Stimulated activated CD4-positive, alpha-beta T cell treated with anti-CD3 and anti-CD28 coated beads, Interleukin-2, amount 100 ng/mL, for 48 hours (primary cell): ENCODE measurements at places on chromosomes 6 and 20.

- no peak for DNase-seq
These were observed 49.7 kb downstream of the GOPC start for GRCh38 chr6:117552618-117553017.

- no peak for DNase-seq
These were observed 1420.0 kb upstream of the EYS start for GRCh38 chr6:67127041-67127440.

DNA sequence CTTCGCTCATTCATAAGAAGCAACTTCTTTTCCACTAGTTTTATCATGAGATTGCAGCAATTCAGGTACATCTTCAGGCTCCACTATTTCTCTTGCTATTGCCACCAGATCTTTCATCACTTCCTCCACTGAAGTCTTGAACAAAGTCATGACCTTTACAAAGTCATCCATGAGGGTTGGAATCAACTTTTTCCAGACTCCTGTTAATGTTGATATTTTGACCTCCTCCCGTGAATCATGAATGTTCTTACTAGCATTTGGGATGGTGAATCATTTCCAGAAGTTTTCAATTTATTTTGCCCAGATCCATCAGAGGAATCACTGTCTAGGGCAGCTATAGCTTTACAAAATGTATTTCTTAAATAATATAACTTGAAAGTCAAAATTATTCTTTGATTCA lies 1.5 kb downstream of the CENPQ start:
- no peak for DNase-seq

DNA sequence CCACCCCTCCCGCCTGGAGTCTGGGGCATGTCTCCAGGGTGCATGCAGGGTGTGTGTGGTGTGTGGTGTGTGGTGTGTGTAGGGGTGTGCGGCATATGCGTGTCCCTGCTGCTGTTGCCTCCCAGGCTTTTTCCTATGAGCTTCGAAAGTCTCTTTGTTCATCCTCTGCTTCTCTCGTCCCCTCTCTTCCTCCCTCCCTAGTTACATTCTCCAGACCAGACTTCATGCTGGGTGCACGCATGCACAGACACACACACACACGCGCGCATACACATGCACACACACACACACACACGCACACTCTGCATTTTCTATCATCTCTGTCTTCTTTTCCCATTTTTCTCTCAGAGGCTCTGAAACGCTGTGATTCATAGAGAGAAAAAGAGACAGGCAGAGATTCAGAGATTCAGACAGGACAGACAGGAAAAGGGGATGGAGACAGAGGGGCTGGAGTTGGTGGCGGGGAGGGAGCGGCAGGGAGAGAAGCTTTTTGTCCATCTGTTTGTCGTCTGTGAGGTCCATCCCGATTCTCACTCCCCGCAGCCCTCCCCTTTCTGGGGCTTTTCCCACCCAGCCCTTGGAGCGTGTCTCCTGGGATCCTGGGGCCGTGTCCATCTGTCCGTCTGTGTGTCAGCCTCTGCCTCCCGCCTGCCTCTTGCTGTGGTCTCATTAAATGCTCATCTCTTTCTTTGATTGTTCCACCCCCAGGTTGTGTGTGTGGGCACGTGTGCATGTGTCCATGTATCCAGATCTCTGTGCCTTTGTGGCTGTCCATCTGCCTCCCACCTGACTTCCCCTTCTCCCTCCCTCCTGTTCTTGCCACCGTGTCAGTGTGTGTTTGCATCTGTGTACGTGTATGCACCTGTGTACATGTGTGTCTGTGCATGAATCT lies 62.6 kb downstream of the SRC start:
- no peak for DNase-seq

DNA sequence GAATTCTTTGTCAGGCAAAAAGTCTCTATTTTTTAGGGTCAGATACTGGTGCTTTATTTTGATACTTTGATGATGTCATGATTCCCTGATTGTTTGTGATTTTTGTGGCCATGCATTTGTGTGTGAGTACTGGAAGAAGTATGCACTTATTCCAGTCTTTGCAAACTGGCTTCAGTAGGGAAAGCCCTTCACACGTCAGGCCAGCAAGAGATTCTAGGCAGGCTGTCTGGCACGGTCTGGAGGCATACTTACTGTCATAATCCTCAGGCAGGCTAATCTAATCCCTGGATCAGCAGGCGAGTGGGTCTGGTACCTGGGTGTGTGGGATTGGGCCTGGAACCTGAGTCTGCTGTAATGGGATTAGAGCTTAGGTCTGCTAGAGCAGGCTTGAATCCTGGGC lies 391.8 kb upstream of the MMS22L start:
- no peak for DNase-seq

DNA sequence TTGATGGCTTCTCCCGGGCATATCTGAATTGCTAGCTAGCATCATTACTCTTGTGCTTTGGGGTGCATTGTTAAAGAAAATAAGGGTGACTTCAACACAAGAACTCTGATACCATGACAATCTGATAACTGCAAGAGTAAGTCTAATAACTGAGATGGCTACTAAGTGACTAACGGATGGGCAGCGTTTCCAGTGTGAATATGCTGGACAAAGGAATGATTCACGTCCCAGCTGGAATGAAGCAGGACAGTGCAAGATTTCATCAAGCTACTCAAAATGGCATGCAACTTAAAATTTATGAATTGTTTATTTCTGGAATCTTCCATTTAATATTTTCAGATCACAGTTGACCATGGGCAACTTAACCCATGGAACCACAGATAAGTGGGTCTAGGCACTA lies 31.7 kb downstream of the MOXD1 start:
- no peak for DNase-seq

DNA sequence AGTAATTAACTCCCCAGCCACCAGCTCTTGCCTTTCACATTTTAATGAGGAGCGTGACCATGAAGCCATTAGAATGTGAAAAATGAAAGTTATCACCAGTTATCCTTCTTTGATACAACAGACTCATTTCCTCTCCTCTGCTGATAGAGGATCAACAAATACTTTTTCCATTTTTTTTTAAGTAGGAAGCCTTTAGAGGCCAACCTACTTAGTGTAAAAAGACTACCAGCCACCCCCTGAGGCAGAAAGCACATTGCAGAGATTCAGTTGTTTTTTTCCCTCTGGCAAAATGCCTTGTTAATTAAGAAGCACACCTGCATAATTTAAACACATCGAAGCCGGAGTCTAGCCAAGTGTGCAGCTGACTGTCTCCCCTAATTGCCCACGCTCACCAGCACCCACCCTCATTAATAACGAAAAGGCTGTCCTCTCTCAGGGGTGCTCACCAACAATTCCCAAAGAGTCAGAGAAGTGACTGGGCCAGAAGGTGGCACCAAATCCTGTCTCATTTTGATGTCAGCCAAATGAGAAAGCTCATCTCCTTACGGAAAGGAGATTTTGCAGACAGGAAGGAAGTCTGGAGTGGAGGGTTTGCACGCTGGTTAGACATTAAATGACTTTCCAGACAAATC lies 60.9 kb upstream of the MC3R start:
- DNase-seq = no peak

- no peak for DNase-seq
These were observed 59.4 kb upstream of the CITED2 start for GRCh38 chr6:139433631-139434419.

GRCh38 chr6:63213325-63213724 lies 2.1 kb downstream of the FKBP1C start:
- no peak for DNase-seq

DNA sequence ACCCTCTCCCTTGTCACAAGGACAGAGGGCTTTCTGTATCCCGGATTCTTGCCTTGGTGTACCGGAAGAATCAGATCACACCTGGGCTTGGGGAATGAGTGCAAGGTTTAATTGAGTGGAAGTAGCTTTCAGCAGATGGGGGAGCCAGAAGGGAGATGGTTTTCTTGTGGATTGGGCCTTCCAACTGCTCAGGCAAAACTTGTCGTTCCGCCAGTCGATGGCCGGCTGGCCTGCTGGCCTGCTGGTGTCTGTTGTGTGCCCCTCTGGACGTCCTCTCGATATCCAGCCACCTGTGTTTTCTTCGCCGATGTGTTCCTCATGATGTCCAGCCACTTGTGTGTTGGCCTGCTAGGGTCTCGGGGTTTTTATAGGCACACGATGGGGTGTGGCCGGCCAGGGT lies 168.1 kb downstream of the CDKAL1 start:
- DNase-seq = no peak

DNA sequence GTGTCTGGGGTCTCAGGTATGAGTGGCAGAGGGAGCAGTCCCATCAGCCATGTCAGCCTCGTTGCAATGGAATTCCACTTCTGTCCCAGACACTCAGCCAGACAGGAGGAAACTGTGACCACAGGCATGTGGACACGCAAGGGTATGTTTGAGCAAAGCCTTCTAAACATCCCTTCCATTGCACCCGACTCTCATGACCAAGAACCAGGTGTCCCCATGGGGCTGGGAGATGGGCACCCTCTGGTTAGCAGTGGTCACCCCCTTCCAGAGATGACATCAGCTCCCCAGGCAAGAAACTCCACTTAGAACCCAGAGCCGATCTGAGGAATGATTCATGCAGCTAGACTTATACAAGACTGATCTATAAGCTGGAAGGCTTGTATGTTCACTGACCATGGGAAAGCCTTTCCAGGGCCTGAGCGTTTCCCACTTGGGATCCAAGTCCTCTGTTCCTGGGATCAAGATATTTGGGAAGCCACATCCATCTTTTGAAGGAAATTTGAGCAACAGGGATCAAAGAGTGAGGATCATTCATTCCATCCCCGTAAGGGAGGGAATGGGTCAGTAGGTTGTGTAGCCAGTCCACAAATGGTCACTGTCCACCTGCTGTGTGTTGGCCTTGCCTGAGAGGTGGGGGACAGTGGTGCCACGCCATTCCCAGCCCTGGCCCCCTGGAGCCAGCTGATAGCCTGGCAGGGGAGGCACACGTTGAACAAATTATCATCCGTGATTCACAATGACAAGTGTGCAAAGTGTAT lies 3.9 kb upstream of the MRGBP start:
- no peak for DNase-seq

- DNase-seq = no peak
These were observed 66.6 kb downstream of the TNFAIP3 start for GRCh38 chr6:137933696-137934095.

- no peak for DNase-seq
These were observed 24.2 kb downstream of the TBC1D7 start for GRCh38 chr6:13304101-13304500.

- no peak for DNase-seq
These were observed 401.6 kb upstream of the CITED2 start for GRCh38 chr6:139776041-139776440.

GRCh38 chr20:43959079-43959919 lies 44.6 kb downstream of the TOX2 start:
- DNase-seq = no peak

DNA sequence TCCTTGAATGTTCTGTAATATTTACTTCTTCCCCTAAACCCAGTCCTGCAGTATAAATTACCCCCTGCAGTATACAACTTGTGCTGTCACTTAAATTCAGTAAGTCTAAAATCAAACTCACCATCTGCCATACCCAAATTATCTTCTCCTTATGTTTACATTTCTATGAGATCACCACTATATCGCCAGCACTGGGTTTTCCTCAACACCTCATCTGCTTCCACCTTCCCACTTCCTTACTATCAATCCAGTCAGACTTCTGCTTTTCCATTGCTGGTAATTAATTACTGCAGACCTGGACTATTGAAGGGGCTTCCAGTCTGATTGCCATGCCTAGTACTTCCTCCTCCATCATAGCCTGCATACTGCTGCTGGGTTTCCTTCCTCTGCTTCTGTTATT lies 15.2 kb downstream of the EFHC1 start:
- no peak for DNase-seq

DNA sequence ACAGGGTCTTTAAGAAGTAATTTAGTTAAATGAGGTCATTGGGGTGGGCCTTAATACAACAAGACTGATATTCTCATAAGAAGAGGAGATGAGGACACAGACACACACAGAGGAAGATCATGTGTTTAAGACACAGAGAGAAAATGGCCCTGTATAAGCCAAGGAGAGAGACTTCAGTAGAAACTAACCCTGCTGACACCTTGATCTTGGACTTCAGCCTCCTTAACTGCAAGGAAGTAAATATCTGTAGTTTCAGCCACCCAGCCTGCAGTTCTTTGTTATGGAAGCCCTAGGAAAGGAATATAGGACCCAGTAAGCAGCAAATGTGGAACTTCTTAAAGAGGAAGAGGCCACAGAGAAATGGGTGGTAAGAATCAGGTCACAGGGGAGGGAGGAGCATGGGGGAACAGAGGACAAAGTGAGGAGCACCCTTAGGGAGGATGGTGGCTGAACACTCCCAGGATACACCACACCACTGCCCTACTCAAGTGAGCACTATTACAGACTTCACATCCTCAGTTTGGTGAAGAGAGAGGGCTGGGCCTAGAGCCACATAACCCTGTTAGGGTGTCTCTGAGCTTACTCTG lies 762 bp downstream of the SIRPB1 start:
- DNase-seq = no peak

DNA sequence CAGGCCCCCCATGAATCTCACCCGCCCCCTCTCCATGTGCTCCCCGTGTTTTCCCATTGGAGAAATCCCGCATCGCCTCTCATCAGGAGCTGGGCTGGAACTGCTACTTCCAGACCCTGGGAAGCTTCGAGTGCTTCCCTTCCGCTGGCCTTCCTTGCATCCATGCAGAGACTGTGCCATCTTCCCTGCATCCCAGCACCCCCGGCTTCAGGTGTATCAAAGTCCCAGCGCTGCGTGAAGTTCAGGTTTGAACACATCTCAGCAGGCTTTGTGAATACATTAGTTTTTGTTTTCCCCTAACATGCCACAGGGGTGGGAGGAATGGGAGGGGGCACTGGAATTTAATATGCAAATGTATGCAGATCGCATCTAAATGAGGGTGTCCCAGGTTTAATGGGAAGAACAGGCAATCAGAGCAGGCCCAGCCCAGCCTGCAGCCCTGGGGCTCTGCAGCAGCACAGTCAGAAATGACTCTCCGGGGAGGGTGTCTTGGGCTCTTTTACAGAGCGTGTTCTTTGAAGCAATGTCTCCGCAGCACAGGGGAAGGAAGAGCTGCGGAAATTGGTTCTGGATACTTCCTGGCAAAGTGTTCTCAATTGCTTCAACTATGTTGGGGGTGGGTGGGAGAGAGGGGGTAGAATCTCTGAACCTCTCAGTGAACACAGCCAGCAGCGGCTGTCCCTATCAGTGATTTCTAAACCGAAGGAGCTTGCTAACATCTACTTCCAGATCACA lies 8.3 kb upstream of the MMP9 start:
- no peak for DNase-seq

GRCh38 chr6:55729665-55730064 lies 145.7 kb downstream of the BMP5 start:
- DNase-seq = no peak

DNA sequence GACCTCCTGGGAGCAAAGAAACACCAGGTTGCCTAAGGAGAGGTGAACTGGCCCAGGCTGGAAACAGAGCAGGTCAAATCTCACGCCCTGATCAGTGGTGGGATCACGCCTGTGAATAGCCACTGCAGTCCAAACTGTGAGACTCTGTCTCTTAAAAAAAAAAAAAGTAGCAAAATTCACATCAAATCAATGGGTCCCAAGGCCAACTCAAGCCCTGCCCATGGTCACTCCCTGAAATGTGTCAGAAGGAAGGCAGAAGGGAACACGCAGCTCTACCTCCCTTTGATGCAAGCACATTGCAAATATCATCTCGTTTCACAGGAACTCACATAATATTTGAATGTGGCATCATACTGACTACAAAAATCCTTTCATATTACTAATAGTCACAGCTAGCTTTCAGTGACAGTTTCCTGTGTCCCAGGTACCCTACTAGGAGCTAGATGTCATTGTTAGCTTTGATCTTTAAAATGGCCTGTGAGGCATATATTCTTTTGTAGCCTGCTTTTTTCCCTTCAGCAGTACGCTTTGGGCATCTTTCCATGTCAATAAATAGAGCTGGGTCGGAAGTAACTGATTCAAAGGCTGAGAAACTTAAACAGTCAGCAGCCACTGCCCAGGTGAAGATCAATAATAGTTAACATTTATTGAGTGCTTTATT lies 14.4 kb upstream of the TTPAL start:
- DNase-seq = no peak
